ENCODE measurements at places on chromosomes 3 and 15.

GRCh38 chr3:135691240-135691639, 274.3 kb upstream of the PPP2R3A start:
- DNase-seq: no peak

DNA sequence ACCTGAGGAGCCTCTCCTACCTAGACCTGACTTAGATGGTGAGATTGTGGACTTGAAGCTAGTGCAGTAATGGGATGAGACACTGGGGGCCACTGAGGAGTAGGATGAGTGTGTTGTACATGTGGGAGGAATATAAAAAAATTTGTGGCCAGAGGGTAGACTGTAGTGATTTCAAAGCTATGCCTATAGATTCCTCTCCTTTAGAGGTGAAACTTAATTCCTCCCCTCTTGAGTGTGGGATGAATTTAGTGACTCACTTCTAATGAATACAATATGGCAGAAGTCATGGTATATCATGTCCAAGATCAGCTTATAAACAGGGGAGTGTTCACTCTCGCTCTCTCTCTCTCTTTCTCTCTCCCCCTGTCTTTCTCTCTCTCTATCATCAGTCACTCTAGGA, 6.7 kb downstream of the ZNF860 start:
- DNase-seq: no peak

DNA sequence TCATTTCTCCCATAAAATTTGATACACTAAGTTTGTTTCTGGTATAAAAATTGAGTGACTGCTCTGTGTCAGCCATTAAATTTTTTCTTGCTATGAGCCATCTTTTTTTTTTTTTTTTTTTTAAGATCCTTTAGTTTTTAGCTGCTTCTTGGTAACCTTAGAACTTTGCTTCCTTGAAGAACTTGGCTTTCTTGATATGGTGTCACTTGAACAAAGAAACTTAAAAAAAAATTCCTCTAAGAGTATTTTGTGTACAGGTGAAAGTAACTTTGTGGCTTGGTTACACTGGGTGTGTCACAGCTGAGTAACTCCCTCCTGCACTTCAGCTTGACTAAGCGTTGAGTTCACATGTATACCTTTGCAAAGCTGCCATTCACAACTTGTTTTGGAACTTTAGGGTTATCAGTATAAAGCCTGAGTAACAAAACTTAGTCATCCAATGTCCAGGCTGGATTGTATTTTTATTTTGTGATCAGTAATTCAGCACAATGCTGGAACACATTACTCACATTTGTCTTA, 6.5 kb downstream of the CHD2 start:
- peak; percentile 76 for DNase-seq

GRCh38 chr3:124951511-124952281, 17.1 kb upstream of the MUC13 start:
- no peak for DNase-seq

- no peak for DNase-seq
These were observed 23.0 kb upstream of the ARPP21 start for GRCh38 chr3:35616346-35616745.

- DNase-seq: no peak
These were observed 36.1 kb downstream of the LIPC start for GRCh38 chr15:58467722-58468423.

DNA sequence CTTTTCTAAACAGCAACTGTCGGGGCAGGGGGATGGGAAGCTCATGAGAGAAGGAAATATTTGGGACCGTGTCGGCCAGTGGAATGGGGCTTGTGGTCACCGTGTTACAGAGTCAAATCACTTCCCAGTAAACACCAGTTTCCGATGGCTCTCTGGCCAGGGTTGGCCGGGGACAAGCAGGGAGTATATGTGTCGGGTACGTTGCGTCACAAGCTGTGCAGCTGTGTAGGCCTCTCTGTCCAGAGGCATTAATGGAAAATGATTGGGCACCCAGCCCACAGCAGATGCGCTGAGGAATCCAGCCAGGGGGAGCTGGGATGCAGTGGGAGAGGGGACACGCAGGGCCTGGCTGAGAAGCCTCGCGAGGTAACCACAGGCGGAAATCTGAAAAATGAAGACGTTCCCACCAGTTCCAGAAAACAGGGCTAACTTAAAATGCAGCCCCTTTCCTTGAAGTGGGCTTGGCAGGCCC, 15.8 kb upstream of the ALDH1A3 start:
- peak; percentile 46 for DNase-seq

DNA sequence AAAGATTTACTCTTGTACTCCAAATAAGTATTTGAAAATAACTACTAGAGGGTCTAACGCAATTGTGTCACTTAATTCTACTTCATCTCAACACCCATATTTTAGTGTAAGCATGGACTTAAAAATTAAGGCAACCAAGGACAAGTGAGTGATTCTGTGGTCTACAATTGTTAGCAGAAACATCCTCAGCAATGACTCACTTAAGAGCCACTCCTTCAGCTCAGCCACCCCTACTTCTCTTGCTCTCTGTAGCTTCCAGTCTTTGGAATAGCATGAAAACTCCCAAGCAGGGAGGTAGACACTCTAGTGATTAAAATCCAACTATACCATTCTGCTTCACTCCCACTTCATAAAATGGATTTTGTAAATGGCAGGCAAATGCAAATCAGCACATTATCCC, 116.0 kb upstream of the LRRN1 start:
- DNase-seq: no peak

DNA sequence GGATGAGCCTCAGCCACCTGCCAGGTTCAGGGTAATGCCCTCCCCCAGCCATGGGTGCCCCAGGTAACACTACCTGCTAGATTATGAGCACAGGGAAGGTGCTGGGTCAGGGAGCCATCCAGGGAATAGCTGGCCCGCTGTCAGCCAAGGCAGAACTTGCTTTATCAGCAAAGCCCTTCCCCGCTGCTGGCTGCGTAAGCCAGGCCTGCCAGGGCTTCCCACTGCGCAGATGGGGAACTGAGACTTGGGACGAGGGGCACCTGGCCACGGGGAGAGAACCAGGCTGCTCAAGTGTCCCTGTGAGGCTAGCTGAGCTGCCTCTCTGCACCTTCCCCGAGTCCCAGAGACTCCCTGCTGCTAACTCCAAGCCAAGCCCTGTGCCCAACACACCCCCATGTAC, 45.4 kb downstream of the CACNA2D2 start:
- DNase-seq: no peak

DNA sequence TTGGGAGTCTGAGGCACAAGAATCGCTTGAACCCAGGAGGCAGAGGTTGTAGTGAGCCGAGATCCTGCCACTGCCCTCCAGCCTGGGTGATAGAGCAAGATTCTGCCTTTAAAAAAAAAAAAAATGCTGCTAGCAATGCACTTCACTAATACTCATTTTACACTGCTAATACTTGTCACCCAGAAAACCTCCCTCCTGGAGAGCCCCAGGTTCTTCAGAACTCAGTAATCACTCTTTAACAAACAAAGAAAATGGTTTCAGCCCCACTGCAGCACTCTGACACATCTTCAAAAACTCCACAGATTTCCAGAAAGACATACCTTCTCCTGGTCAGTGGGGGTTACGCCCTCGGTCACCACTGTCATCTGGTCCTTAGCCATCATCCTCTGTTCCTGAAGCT, 366.7 kb downstream of the SHQ1 start:
- DNase-seq: no peak

- DNase-seq: no peak
These were observed 106.0 kb downstream of the PGPEP1L start for GRCh38 chr15:98901434-98902072.
